ENCODE measurements at places on chromosomes 11 and 22.
A peak's percentile ranks its signal among the peaks of the same experiment; 100 is the strongest.

GRCh38 chr22:45777852-45778375 lies 106.3 kb downstream of the ATXN10 start:
- DNase-seq = no peak

- DNase-seq = no peak
Measured at GRCh38 chr11:28636566-28636965, 528.4 kb downstream of the METTL15 start.

DNA sequence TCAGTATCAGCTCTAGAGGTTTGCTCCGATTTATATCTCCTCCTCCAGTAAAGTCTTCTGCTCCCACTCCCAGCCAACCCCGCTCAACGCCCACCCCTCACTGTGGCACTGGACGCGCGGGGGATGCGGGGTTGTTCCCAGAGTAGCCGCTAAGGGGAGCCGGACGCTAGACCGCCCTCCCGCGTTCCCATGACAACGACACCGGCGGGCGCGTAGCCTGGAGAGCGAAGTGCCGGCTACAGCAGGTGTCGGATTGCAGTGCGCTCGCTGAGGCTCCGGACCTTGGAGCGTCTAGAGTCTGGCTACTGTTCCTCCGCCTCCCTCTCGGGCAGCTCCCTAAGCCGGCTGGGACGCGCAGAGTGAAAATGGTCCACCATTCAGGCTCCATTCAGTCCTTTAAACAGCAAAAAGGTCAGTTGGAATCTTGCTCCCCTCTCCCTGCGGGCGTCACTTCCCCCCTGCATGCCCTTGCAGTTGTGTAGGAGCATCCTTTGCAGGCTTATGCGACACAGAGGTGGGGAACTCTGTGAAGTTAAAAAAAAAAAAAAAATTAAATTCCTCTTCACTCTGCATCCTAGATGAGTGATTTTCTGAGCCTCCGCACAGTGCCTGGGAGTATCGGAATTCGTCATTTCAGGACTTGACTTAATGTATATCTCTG lies at the start of gene ANO3:
ANO3 (plus strand) TSS at position 220 of the 661 bp plus-strand sequence; CDS start at position 366, 146 bp downstream.
- DNase-seq = peak; percentile 6

DNA sequence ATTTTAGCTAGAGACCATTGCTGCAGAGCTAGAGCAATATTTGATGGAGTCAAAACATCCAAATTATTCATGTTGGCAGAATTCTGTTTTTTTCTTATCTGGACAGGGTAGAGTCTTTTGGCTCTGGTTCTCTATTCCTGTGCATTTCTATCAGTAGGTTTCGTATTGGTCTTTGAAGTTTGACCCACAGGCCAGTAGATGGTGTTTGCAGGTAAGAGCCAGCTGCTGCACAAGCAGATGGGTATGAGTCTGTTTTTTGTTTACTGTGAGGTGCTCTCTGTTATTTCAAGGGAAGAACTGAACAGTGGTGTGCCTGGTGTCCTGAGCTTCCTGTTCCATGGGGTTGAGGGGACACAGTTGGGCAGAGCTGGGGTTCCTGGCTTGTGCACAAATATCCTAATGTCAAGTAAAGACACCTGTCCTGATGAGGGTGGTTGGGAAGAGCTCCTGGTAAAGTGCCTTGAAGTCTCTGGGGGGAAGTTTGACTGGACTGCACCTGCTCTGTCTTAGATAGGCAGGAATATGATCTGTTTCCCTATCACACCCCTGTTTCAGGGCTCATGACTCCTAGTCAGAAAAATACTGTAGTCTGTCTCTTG lies 34.0 kb upstream of the SLC22A25 start:
- no peak for DNase-seq

GRCh38 chr22:26443901-26444690 lies 15.0 kb downstream of the ASPHD2 start:
- no peak for DNase-seq

DNA sequence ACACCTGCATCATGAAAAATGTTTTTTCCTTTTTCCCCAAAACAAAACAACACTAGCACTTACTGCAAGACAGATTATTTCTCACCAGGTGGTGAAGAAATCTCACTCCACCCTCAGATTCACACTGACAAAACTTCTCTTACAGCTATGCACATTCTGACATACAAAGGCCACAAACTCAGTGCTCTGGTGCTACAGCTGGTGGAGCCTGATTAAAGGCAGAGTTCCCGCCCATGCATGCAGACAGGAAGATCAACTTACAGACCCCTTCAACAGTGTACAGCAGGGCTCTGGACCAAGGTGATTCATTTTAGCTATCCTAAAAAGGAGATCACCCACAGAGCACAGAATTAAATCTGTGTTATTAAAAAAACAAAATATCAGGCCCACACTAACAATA lies 112.6 kb downstream of the CADM1 start:
- DNase-seq = no peak

GRCh38 chr11:44964526-44965209 lies 14.0 kb upstream of the TP53I11 start:
- DNase-seq = no peak

GRCh38 chr11:118606157-118606843 lies 1.1 kb upstream of the PHLDB1 start:
- DNase-seq = no peak

DNA sequence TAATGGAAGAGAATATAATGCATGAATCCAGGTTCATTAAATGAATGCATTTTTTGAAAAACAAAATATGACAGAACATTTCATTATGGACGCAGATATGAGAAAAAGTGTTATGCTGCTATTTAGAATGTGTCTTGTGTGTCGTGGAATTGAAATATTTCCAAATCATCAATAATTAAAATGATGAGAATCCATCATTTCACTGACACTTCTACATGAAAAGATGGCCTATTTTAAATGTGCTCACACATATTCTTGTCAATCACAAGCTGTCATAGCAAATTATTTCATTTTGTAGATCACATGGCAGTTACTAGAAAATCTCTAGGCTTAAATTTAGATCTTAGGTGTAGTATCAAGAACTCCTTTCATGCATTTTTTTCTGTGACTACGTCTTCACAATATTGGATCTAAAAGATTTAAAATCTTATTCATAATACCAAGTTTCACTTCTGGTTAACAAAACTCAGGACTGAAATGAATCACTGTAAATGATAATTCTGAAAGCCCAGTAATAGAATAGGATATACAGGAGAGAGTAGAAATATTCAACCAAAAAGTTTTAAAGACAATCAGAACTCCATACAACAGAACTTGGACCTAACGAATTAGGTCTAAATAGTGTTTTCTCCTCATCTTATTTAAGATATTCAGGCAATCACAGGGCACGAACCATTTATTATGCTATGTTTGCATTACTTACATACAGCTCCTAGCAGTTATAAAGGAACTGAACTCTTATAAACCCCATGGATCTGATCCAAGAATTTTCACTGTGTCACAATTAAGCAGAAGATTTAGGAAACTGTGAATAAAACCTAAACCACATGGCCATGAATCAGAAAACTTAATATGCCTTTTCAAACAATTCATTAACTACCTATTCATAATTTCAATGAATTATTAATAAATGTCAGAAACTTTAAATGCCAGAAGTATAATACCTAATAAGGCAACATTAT lies 67.7 kb downstream of the DCDC1 start:
- no peak for DNase-seq

DNA sequence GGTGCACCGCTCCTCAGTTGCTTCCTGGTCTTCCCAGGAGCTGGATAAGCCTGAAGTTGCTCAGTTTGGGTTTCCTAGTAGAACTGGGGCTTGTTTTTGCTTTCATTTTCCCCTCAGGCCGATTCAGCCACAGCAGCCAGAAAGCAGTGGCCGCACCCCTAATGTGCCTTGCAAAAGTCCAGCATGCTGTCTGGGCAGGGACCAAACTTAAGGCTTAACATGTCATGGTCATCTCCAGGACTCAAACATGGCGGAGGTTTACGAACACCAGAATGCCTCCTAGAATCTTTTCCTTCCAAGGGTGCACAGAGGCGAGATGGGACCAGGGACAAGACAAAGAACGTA lies 2.5 kb downstream of the GNG3 start:
- peak; percentile 18 for DNase-seq
